ENCODE measurements at places on chromosomes 6 and 20. TPM values are rescaled to one million over a fixed set of nuclear protein-coding genes. Genes with fewer than 3 reads are reported as not detected.

Gene TMEM200A
- not detected for total RNA-seq

Gene SH3BGRL2
- 0.34 TPM for total RNA-seq

Gene OR2J3
- not detected for total RNA-seq

Gene CST7
- not detected for total RNA-seq

Gene PNISR
- total RNA-seq = 31.5 TPM

Gene ZBTB12
- total RNA-seq = 3.4 TPM

Gene NDUFAF5
- total RNA-seq = 33.8 TPM

Gene SPATS1
- total RNA-seq = not detected

Gene MEI4
- not detected for total RNA-seq

Gene DSP
- 45.9 TPM for total RNA-seq

Gene ERVFRD-1
- not detected for total RNA-seq

Gene CEP85L
- 1.3 TPM for total RNA-seq

Gene SLC22A2
- total RNA-seq = 0.15 TPM

Gene KCNG1
- total RNA-seq = 25.0 TPM

Gene C20orf96
- 11.4 TPM for total RNA-seq

Gene FLOT1
- 96.6 TPM for total RNA-seq

Data from A549 treated with Mapracorat at 1 μM for 4 hours (cell line).